ENCODE measurements at places on chromosomes 2 and 18.
A peak's percentile ranks its signal among the peaks of the same experiment; 100 is the strongest.

DNA sequence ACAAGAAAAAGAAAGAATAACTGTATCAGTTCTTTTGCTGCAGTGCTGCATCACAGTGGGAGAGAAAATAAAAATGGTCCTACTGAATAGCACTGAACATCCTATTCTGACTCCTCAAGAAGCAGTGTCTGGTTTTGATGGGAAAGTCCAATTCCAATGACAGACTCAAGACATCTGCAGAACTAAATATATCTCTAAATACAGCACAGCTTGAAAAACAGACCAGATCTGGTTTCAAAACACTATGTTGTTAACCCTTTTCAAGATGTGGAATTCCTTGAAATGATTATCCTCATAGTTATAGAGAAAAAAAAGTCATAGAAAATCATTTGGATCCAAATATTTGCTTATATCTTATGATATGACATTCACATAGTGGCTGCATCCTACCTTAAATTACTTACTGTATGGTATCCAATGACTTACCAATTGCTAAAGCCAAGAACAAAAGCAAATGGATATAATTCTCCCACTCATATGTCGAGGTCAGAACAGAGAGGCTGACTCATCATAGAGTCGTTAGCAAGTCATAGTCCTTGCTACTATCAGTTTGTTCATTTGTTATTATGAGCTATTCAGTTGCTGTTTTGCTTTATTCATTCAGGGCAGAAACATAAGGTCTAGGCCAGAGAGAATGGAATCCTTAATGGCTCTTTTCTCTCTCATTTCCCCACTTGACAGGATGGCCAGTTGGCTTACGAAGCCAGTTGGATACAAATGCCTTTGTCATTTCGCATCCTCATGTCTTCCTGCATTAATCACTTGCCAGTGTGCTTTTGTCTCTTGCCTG lies 62.5 kb upstream of the ACVR2A start:
- DNase-seq: no peak

DNA sequence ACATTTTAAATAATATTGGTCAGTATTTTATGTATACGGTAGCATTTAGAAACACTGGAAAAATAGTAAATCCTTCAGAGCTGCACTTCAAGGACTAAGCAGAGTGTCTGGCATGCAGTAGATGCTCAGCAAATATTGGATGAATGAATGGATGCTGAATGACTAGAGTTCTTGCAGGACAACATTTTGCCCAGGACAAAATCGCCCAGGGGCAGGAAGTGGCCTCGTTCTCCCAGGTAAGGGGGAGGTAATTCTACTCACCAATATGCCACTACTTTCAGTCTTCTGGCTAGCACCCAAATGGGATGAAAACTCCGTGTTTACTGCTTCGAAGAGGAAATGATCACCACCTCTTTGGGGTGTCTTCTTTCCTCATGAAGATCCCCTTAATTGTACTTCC lies 4.0 kb upstream of the DGUOK start:
- no peak for DNase-seq

GRCh38 chr2:233165895-233166661 lies 85.4 kb upstream of the ATG16L1 start:
- peak; percentile 68 for DNase-seq

GRCh38 chr2:144890828-144891227 lies 370.9 kb upstream of the ZEB2 start:
- DNase-seq: no peak

DNA sequence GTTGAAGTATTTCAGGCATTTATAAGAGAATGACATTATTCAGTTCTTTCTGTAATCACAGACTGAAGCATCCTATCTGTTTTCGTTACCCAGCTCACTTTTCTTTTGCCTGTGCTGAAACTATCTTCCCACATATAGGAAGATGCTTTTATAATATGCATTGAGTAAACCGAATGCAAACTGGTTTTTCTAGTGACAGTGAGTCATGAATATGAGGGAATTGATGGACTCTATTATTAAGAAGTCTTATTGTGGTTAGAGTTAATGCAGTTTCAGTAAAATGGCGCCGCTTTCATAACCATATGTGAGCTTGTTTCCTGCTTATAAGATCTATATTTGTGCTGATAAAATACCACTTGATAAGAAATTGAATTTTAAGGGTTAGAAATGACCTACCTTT lies 59.2 kb downstream of the ACVR2A start:
- no peak for DNase-seq

GRCh38 chr2:95041060-95041823 lies 15.7 kb downstream of the MAL start:
- DNase-seq: no peak

DNA sequence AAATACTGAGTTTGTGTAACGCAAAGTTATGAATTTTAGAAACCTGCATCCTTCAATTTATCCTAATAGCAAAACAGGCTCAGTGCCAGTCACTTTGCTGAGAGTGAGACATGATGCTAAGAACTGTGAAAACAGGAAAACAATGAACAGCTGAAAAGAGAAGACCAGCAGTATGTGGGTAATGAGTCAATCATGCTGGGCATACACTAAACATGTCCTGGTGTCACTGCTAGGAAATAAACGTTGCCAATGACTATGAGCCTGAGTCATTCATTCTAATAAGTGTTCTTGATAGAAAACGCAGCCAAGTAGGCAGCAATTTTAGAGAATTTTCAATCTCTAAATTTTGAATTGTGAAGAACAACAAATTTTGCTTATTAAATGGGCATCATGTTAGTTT lies 237.3 kb downstream of the GALR1 start:
- no peak for DNase-seq

DNA sequence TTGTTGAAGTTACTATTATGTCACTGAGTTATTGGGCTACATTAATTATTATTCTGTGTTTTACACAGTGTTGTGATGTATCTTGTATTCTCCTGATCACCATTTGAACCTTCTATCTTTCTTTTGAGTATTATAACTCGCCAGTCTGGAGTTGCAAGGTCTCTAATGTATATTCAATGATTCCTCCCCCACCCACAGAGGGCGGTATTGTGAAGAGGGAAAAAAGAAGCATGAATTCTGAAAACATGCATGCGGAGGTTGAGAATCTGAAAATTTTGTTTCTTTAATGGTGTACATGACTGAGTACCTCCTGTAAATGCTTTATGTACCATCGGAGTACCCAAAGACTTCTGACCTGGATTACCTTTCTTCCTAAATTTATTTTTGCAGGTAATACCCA lies 266.6 kb downstream of the NR4A2 start:
- DNase-seq: peak; percentile 6

- peak; percentile 11 for DNase-seq
Measured at GRCh38 chr18:65753520-65753919, 2.7 kb downstream of the CDH7 start.

- no peak for DNase-seq
Measured at GRCh38 chr2:226087051-226087450, 687.5 kb downstream of the NYAP2 start.

DNA sequence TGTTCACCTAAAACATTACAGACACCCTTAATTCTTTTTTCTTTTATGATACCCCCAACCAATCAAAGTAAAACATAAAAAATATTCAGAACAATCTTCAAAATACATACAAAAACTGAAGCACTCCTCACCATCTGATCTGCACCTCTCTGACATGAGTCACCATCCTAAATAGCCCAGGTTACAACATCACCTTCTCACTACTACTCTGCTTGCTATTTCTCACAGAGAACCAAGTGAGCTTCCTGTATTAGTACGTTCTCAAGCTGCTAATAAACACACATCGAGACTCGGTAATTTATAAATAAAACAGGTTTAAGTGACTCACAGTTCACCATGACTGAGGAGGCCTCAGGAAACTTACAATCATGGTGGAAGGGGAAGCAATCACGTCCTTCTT lies 183.5 kb downstream of the CBLN2 start:
- DNase-seq: no peak

GRCh38 chr18:75199327-75199726 lies 9.6 kb downstream of the PTGR3 start:
- DNase-seq: no peak

GRCh38 chr2:207796585-207797350 lies 27.1 kb upstream of the FZD5 start:
- no peak for DNase-seq

GRCh38 chr2:127309468-127309867 lies 15.5 kb upstream of the ERCC3 start:
- no peak for DNase-seq

DNA sequence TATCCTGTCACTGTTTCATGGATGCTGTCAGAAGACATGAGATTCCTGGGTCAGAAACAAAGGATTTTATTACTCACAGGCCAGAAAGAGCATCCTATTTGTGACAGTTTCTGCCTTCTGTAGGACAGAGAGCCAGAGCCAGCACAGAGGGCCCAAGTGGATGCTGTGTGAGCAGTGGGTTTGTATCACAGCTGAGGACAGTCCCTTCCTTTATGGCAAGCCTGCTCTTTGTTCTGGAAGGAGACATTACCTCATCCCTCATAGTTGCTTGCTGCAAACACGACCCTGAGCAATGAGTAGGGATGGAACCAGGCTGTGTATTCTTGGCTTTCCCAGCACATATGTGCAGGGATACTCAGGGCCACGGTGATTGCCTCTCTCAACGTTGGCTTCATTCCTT lies 41.6 kb downstream of the ARHGEF4 start:
- no peak for DNase-seq

GRCh38 chr2:191333911-191334357 lies 88.7 kb downstream of the MYO1B start:
- no peak for DNase-seq

DNA sequence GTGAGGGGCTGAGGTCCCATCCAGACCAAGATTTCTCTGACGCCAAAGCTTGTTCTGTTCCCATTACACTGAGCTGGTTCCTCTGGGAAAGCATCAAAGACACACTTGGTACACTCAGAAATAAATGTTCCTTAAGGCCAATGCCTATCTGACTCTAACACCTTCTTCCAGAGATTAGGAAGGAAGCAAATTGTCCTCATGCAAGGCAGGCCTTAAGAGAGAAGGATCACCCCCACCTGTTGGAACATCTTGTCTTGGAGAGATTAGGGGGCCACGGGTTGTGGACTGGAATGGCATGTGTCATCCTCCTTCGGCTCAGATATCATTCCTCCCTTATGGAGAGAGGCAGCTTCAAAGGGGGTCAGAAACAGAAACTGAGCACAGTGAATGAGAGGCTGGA lies 100.2 kb downstream of the ANKRD44 start:
- no peak for DNase-seq

GRCh38 chr18:80188643-80189530 lies 58.4 kb downstream of the PARD6G start:
- DNase-seq: no peak

DNA sequence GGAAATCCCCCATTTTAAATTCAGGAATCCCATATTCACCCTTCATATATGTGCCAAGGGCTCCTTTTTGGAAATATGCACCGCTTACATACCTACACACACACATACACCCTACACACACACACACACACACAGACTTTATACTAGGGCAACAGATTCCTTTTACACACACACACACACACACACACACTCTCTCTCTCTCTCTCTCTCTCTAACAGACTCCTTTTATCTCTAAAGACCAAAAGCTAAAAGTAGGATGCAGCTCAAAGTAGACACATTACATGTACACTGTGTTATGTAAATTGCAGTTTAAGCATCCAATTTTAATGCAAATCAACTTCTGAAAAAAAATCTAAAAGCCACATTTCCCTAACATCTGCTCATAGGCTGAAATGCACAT lies 130.9 kb upstream of the CAPN13 start:
- no peak for DNase-seq

DNA sequence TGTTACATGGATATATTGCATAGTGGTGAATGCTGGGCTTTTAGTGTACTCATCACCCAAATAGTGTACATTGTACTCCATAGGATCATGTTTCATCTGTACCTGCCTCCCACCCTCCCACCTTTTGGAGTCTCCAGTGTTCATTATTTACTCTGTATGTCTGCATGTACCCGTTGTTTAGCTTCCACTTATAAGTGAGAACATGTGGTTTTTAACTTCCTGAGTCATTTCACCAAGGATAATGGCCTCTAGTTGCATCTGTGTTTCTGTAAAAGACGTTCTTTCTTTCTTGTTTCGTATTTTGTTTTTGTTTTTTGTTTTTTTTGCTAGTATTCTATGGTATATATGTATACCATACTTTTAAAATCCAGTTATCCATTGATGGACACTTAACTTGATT lies 107.5 kb downstream of the MSTN start:
- DNase-seq: no peak

- no peak for DNase-seq
Measured at GRCh38 chr18:34633368-34633767, 76.7 kb upstream of the DTNA start.

- DNase-seq: no peak
Measured at GRCh38 chr2:240766072-240766471, 53.9 kb downstream of the KIF1A start.

GRCh38 chr18:23612434-23613090 lies 26.3 kb upstream of the NPC1 start:
- DNase-seq: no peak

DNA sequence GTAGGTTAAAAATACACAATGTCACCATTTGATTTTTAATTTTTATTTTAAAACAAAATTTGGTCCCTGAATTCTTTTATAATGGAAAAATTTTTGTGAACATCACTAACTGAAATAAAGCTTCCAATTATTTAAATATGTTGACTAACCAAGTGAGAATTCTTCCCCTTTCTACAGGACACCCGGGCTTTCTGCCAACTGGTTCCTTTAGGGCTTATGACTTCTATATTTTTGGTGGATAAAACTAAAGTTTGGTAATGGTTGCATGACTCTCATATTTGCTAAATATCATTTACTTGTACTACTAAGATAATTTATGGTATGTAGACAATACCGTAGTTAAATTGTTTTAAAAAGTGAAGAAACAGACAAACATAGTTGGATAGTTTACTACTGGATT lies 291.0 kb upstream of the DOK6 start:
- no peak for DNase-seq

GRCh38 chr2:86038291-86039081 lies 67.2 kb downstream of the POLR1A start:
- peak; percentile 90 for DNase-seq

- no peak for DNase-seq
Measured at GRCh38 chr2:3388412-3388738, 8.9 kb downstream of the TRAPPC12 start.

DNA sequence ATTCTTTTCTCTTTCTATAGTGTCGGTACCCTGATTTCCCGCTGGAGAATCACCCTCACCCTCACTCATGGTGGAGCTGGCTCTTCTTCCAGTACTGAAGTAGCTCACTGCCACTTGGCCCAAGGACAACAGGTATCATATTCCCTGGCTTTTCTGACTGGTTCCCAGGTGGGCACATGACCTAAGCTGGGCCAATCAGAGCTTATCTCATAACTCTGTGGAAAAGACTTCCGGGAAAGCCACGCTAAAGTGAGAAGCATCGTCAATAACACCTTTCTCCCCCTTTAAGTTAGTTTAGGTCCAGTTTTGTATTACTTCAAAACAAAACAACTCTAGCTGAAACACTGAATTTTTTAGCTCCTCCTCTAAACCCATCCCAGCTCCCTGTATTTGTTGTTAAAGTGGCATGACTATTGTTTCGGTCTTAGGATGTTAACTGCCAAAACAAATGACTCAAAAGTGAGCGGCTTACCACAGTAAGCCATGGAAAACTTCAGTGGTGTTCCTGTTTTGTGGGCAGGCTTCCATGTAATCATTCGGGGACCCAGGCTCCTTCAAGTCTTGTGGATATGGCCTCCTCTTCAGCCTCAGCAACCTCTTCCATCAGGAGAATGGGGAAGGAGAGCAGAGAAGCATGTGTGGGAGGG lies 137.4 kb upstream of the DLX2 start:
- no peak for DNase-seq

GRCh38 chr2:46847185-46847710 lies 68.4 kb downstream of the MCFD2 start:
- DNase-seq: no peak

All from activated CD4-positive, alpha-beta T cell treated with anti-CD3 and anti-CD28 coated beads, Interleukin-10, Interleukin-2, amounts not matched to agents 100 ng/mL and 50 ng/mL, durations not matched to agents 16 hours and 8 hours (primary cell).